ENCODE measurements at places on chromosomes 7 and 10.

GRCh38 chr7:111796671-111797070, 234.4 kb upstream of the IMMP2L start:
- DNase-seq, result no peak

DNA sequence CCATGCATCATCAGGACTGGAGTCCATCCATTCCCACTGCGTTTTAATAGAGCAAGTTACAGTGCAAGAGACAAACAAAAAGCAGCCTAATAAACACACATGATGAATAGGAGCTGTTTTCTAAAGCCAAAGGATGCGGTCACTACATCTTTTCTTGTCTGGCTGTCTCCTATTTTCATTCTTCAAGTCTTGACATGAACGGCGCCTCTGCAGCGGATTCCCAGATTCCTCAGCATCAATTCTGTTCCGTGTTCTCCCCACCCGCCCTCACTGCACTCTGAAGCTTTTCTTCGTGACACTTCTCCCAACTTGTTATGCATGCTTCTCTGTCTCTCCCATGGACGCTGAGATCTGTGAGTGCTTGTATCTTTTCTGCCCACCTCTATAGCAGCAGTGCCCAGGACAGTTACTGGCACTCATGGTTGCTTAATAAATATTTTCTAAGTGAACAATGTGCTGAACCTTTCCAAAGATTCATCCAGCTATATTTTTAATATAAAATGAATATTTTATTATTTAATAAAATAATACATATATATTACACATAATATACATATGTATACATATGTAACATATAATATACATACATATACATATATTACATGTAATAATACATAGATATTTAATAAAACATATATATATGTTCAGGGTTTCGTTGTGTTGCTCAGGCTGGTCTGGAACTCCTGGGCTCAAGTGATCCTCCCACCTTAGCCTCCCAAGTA, 242.9 kb downstream of the ABCA13 start:
- DNase-seq, result no peak

GRCh38 chr7:131970602-131971001, 414.2 kb upstream of the PODXL start:
- no peak for DNase-seq

GRCh38 chr7:96021568-96021967, 249.2 kb downstream of the DYNC1I1 start:
- DNase-seq, result no peak

GRCh38 chr7:146736446-146737190, 620.0 kb downstream of the CNTNAP2 start:
- DNase-seq, result no peak

DNA sequence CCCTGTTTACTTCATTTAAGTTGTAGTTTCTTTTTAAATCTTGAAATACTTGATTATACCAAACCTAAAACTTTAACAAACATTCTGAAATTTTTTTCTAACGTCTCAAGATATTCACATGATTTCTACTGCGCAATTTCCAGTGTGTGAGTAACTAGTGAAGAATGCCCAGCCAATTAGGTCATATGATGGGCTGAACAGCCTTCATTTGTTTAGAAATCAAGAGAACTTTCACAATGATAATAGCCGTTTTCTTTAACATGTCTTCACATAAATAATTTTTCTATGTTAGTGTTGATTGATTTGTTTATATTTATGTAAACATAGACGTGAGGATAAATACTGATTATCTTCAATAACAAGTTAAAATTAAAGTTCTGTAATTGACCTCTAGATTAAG, 21.8 kb downstream of the STAM start:
- no peak for DNase-seq

- no peak for DNase-seq
Measured at GRCh38 chr7:75694638-75695399, 43.9 kb downstream of the HIP1 start.

DNA sequence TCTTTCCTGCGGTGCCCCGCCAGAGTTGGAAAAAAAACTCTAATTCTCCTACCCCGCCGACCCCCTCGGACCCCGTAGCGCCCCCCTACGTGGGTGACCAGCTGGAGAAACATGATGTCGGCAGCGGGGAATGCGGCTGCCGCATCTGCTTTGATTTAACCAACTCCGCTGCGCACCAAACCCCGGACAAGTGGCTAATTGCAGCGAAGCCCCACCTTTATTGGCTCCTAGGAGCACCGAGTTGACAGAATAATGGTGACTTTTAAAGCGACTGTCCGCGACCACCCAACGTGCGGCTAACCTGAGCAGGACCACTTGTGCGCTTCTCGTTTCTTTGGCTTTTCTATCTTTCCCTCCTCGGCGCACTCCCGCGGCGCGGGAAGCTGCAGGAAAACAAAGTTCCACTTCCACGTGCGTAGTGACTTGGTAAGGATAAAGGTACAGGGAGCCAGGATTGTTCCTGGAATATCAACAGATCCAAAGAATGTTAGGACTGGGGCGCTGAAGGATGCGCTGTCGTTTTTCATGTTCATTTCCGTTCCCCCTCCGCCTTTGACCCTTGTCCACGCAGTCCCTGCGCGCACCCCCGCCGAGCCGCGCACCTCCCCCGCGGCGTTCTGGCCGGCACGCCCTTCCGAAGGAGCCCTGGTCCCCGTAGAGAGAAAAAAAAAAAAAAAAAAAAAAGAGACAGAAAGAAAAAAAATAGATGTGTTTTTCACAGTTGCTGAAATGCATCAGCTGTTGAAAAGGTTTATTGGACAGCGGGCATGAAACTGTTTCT, 1.4 kb downstream of the WNT16 start:
- DNase-seq, result no peak

- DNase-seq, result no peak
Measured at GRCh38 chr10:114281461-114281860, 42.4 kb downstream of the VWA2 start.

DNA sequence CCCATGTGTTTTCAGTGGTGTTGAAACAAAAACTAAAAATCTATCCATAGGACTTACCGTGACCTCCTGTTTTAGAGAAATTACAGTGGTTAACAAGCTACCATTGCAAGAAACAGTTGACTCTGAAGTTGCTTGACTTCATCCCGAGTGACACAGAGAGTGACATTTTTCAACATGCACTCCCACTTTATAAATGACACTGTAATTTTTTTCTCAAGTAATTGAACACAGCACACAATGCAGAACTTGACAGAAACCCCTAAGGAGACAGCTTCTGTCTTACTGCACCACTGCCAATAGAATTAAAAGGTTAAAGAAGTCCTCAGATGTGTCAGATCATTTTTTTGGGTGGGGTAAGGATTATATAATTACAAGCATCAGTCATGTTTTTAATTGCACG, 246.1 kb downstream of the CELF2 start:
- no peak for DNase-seq

DNA sequence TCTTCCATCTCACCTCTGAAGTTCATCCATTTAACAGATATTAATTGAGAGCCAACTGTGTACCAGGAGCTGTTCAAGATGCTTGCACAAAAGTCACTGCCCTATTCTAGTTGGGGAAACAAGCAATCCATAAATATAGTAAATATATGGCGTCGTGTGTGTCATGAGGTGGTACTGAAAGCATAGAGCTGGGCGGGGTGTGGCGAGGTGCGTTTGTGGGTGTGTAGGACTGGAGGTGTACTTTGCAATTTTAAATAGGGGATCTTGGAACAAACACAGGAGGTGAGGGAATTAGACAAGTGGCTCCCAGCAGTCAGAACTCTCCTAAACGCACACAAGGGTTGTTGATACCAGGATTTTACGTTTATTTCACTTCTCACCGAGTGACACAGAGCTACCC, 490 bp upstream of the ZNF239 start:
- no peak for DNase-seq

GRCh38 chr7:39417642-39418041, 148.6 kb upstream of the YAE1 start:
- DNase-seq, result no peak

GRCh38 chr7:98281757-98282606, 496 bp downstream of the BRI3 start:
- peak; percentile 20 for DNase-seq

- DNase-seq, result no peak
Measured at GRCh38 chr10:90412582-90412981, 445.3 kb downstream of the HTR7 start.

DNA sequence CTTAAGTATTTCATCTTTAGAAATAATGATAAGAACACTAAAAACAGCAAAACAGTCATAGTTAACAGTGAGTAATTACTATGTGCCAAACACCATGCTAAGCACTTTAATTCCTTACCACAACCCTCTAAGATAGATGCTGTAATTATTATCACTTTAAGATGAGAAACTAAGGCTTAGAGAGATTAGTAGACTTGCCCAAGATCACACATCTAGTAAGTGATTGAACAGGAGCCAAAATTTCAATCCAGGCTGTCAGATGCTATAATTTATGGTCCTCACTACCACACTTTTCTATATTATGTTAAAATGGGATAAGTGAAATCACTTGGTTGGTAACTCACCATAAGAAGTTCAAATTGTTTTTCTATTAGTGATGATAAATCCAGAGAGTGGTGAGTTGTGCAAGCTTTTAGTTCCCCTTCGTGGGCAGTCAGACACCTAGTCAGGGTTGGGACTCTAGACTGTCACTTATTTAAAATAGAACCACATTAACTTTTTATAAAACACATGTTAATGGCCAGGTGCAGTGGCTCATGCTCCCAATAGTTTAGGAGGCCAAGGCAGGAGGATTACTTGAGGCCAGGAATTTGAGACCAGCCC, 85.9 kb upstream of the GATA3 start:
- no peak for DNase-seq

- DNase-seq, result no peak
Measured at GRCh38 chr10:103840740-103841070, 14.7 kb downstream of the SH3PXD2A start.

- DNase-seq, result no peak
Measured at GRCh38 chr7:97004247-97005182, 838 bp upstream of the DLX6 start.

- DNase-seq, result no peak
Measured at GRCh38 chr10:2994221-2994961, 73.0 kb upstream of the PFKP start.

DNA sequence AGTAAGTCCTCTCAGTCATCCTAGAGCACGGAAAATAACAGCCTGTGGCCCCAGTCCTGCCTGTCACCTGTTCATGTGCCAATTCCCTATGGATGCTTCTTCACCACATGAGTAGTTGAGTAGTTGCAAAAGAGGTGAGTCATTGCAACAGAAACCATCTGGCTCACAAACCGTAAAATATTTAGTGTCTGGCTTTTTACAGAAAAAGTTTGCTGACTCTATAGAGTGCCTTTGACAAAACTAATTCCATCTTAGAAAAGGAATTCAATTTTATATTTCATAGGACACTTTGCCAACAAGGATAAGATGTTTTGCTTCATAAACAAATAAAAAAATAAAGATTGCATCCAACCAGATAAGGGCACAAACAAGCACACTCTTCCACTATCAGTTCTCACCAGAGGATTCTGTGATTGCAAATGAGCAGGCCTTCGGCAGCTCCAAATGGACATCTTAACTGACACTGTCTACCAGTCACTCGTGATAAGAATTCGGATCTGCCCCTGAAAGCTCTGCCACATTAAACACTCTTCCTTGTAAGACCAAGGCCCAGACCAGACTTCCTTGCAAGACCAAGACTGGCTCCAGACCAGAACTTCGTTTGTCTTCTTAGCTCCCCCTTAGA, 242.7 kb upstream of the SEMA3C start:
- DNase-seq, result no peak

- no peak for DNase-seq
Measured at GRCh38 chr7:80771523-80771922, 133.1 kb downstream of the CD36 start.

DNA sequence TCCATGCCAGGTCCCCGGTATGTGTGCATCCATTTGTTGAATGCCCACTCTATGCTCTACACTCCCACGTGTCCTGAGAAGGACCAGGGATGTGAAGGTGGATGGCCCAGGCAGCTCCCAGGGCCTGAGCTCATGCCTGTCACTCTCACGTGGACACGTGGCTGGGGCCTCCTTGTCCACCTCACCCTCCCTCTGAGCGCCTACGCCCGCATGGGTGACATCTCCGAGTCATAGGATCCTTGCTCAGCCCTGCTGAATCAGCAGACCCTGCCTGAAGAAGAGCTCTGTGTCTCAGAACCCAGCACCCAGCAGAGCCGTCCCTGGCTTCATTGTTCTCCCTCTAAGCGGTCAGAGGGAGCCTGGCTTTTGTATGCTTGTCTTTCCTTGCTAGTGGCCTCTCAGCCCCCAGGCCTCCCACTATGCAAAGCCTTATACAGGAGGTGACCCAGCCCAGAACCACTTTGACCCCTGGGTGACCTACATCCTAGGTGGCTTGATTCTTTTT, 107.9 kb upstream of the PPIF start:
- no peak for DNase-seq

DNA sequence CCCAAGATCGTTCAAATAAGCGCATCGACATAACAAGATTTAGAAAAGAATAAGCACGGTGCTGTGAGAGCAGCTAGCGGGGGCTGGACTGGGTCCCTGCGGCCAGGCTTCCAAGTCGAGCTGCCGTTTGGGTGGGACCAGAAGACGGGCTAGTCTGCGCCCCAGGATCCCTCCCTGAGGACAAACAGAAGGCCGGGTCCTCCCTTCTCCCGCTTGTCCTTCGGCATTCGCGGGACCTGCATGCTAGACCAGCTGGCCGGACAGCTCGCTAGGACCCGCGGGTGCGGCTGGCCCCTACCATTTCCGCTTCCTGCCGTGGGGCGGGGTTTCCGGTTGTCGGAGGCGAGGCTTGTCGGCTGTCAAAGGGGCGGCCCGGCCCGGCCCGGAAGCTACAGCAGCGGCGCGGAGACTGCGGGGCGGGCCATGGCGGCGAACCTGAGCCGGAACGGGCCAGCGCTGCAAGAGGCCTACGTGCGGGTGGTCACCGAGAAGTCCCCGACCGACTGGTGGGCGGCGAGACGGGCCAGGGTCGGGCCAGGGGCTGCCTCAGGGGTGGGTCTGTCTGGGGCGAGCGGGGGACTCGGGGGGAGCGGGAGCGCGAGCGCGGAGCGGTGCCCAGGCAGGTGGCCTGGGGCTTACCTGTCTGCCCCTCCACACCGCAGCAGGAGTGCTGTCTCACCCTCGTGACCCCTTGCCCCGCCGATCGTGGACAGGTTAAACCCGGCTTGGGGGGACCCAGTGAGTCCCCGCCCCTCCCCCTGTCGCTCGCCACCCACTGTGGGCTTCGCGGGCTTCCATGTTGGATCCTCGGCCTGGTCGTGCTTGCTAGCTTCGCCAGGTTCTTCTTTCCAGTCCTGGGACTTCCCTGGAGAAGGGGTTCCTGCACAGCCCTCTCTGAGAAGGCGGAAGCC, at the start of gene DBNL:
TSS of gene DBNL (plus strand) at position 388 of the 911 bp plus-strand sequence. CDS start at position 424, 36 bp downstream.
- DNase-seq, result peak; percentile 80

Measured in stimulated activated CD4-positive, alpha-beta T cell treated with anti-CD3 and anti-CD28 coated beads, Interleukin-2, amount 100 ng/mL, for 4 hours (primary cell).